ENCODE measurements at places on chromosomes 12 and 14.

GRCh38 chr12:2893007-2893406, 2.3 kb downstream of the TULP3 start:
- no peak for DNase-seq

DNA sequence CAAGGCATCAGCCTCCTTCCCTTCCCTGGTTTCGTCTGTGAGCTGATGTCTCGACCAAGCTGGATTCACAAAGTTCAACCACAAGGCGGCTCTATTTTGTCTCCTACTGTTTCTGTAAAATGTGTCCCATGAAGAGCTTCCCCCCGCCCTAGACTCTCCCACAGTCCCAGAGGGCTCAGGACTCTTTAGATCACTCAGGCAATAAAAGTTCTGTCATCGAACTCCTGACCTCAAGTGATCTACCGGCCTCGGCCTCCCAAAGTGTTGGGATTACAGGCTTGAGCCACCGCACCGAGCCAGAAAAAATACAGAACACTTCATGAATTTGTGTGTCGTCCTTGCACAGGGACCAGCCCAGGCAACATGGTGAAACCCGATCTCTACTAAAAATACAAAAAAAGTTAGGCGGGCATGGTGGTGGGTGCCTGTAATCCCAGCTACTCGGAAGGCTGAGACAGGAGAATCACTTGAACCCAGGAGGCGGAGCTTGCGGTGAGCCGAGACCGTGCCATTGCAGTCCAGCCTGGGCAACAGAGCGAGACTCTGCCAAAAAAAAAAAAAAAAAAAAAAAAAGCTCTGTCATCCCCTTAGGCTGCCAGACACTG, 149.4 kb downstream of the BCL11B start:
- DNase-seq, result no peak

- DNase-seq, result no peak
These were observed 70.0 kb upstream of the BICD1 start for GRCh38 chr12:32036477-32037263.

DNA sequence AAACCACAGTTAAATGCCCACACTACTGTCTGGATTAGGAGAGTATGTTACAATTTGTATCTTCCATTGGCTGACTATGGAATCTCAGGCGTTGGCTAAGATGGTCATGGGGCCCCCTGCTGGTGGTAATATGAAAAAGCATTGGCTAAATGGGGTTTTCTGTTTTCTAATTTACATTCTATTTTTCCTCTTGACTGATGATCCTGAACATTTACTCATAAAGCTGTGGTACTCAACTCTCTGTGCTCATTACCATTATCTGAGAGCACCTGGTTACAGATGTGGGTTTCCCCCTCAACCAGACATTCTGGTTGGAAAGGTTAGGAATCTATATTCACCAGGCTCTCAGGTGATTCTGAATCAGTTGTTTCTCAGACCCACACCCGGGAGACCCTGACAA, 64.8 kb downstream of the WSCD2 start:
- DNase-seq, result no peak

Measured in NCI-H1092 (cell line).